ENCODE measurements at places on chromosomes 4 and X.
A peak's percentile ranks its signal among the peaks of the same experiment; 100 is the strongest.

DNA sequence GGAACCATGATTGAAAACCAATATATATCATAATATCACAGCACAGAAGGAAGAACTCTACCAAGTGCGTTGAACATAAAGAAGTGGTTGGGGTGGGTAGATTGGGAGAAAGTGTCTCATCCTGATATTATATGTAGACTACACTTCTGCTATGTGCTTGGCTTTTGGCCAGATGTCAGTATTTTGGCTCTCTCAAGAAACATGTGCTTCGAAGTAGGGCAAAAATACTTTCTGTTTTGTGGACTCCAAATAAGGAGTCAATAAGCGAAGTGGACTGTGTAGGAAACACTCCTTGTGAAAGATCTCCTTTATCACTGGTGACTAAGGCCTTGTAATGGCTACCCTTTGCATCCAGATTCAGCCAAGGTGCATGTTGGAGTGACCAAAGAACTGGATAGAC lies 7.8 kb upstream of the HPSE start:
- DNase-seq, result no peak

DNA sequence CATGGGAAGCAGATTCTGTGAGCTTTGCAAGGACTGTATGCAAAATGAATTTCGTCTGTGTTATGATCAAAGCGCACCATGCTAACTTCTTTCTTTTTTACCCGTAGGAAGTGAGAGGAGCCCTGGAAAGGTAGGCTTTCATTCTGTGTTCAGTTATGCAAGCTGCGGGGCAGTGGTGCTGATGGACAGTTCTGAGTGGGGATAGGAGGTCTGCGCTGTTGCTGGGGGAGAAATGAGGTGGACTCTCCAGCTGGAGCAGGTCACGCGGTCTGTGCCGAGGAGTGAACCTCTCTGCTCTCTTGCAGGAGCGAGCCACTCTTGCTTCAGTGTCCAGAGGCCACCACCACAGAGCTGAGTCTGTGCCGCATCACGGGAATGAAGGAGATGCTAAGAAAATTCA lies 4.5 kb downstream of the TRIML1 start:
- DNase-seq, result no peak

- DNase-seq, result peak; percentile 64
These were observed 84.0 kb downstream of the WWC2 start for GRCh38 chr4:183182873-183183725.

- no peak for DNase-seq
These were observed 205.0 kb upstream of the TECRL start for GRCh38 chr4:64614276-64614675.
